ENCODE measurements at places on chromosomes 7 and 10. TPM values are rescaled to one million over a fixed set of nuclear protein-coding genes. Genes with fewer than 3 reads are reported as not detected.
A peak's percentile ranks its signal among the peaks of the same experiment; 100 is the strongest.

- H3K27ac ChIP-seq: peak overlapping the region; percentile 49
- no peaks in the 10 kb centered on the region for H3K36me3 ChIP-seq
- no peaks in the 10 kb centered on the region for H3K27me3 ChIP-seq
These were observed 2.1 kb downstream of the MACC1 start for GRCh38 chr7:20214921-20215669.

DNA sequence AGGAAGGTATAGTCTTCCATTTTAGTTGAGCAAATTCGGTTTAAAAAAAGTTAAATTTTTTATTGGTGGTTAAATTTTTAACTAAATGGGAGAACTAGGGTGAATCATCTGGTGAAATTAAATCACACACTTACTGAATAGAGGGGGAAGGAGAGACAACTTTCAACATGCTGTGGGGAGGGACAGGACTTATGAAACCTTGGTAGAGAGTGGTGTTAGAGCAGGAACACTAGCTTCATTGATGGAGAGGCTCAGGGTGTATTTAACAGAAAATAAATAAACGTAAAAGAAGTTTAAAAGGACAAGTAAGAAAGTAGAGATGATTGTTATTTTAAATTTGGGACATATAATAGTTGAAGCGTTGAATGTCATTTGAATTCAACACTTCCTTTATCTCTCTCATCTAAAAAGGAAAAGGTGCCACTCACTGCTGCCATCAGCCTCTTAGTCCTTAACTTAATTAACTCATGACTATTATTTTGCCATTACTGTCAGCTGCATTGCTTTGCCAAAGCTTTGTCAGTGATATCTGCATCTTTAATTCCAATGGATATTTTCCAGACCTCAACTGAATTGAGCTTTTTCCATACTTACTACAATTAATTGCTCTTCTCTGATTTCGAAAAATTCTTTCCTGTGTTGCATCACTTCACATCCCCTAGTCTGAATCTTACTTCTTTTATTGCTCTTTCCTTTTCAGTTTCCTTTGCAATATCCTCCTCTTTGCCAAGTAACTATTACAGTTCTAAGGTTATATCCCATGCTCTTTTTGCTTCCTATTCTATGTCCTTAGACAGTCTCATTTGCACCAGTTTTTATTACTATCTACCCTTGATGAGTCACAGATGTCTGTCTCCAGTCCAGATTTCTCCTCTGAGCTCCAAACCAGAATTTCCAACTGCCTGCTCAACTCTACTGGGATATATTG lies 71.7 kb downstream of the GNAT3 start:
- no peak overlapping the region for H3K27ac ChIP-seq
- H3K36me3 ChIP-seq: no peaks in the 10 kb centered on the region
- no peaks in the 10 kb centered on the region for H3K27me3 ChIP-seq
- H3K4me3 ChIP-seq: no peak overlapping the region
- H3K4me1 ChIP-seq: peaks cover 9% of the 10 kb centered on the region
- no peak for DNase-seq

- no peak overlapping the region for H3K27ac ChIP-seq
- no peak overlapping the region for H3K4me3 ChIP-seq
- H3K27me3 ChIP-seq: no peaks in the 10 kb centered on the region
- no peak for DNase-seq
- no peaks in the 10 kb centered on the region for H3K36me3 ChIP-seq
These were observed 637.1 kb downstream of the CCSER2 start for GRCh38 chr10:84965468-84965867.

GRCh38 chr7:72539702-72540101 lies 127.6 kb upstream of the CALN1 start:
- no peaks in the 10 kb centered on the region for H3K27me3 ChIP-seq
- no peaks in the 10 kb centered on the region for H3K4me1 ChIP-seq
- H3K4me3 ChIP-seq: no peak overlapping the region
- no peak for DNase-seq

DNA sequence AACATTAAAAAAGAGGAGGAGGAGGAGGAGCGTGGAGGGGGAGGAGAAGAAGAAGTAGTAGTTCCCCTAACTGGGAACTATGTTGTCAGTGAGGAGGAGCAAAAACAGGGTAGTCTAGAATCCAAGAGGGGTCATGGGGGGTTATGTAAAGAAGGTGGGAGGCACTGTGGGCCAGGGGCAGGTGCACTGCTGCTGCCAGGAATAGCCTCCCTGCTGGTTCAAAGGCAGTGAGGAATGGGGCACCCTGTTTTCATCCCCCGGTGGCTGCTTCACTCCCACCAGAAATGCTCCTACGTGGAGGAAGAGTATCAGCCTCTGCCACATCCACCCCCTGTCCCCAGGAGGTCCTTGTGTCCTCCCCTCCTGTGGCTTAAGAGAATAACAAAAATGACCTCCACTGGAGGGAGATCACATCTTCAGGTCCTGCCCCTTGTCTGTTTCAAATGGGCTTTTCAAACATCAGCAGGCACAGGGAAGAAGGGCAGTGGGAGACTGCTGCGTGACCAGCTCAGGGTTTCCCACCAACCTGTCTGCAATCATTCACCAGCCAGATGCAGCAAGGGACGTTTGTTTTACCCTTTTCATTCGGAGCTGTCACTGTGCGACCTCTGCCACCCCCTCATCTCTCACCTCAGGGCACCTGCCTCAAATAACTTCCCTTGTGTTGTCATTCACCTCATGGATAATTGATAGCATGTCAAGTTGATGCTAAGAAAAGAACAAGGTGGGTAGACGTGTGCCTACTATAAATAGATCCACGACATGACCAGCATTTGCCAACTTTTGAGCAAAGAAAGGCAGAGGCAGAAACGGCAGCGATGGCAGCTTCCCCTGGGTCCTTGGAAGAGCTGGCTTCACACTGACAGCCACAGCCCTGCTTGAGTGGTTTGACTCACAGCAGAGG lies 92.6 kb downstream of the DGKI start:
- H3K27me3 ChIP-seq: peaks cover 11% of the 10 kb centered on the region
- no peak for DNase-seq
- no peaks in the 10 kb centered on the region for H3K36me3 ChIP-seq
- H3K4me1 ChIP-seq: no peaks in the 10 kb centered on the region

The CAMK1D gene
- 17.1 TPM for total RNA-seq
